Activated CD4-positive, alpha-beta T cell treated with anti-CD3 and anti-CD28 coated beads, Interleukin-2, amount 10 ng/mL, durations not matched to agents 7 days and 5 days (primary cell): ENCODE measurements at places on chromosomes 12 and 14. TPM values are rescaled to one million over a fixed set of nuclear protein-coding genes. Genes with fewer than 3 reads are reported as not detected.
A peak's percentile ranks its signal among the peaks of the same experiment; 100 is the strongest.

The SMIM41 gene
- not detected for total RNA-seq

The PIANP gene
- total RNA-seq = not detected

The TPH2 gene
- total RNA-seq = not detected

The SVOP gene
- total RNA-seq = not detected

The LTBP2 gene
- 0.05 TPM for total RNA-seq

The ASCL1 gene
- not detected for total RNA-seq

The IAPP gene
- total RNA-seq = not detected

The KERA gene
- not detected for total RNA-seq

DNA sequence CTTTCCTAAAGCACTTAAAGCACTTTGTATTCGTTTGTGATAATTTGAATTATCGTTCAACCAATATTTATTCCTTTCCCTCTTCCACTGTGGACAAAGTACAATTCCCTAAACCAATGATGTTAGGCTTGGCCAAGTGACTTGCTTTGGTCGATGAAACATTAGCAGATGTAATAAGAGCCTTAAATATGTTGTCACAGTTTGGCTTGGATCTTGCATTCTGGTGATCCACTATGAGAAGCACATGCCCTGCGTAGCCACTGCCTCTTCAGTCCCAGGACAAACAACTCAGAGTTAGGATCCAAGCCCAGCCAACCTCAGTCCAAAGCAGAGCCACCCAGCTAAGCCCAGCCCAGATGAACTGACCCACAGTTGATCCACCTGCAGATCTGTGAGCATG is 8.4 kb upstream of the C12orf75 start:
- H3K27ac ChIP-seq = no peak overlapping the region
- peaks cover 2% of the 10 kb centered on the region for H3K36me3 ChIP-seq
- H3K4me3 ChIP-seq = no peak overlapping the region

DNA sequence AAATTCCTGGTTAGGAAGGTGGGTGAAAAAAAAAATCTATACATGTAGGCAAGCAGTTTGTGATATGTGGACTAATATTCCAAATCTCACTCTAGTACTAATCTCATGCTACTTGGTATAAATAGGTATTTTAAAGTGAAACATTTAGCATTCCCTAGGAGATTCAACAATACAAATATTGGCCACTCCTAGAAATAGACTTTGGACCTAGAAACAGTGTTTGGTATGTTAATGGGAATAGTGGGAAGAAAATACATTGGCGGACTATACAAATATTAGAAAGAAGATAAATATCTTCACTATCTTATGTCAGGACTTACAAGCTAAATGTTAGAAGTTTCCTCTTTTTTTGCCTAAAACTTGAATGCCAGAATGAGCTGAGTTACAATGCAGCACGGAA is 28.2 kb downstream of the HIGD1C start:
- no peaks in the 10 kb centered on the region for H3K27me3 ChIP-seq
- peak overlapping the region; percentile 52 for H3K27ac ChIP-seq
- no peak overlapping the region for H3K4me3 ChIP-seq
- peaks cover 29% of the 10 kb centered on the region for H3K36me3 ChIP-seq
- DNase-seq = no peak

- peaks cover 8% of the 10 kb centered on the region for H3K4me1 ChIP-seq
- H3K4me3 ChIP-seq = no peak overlapping the region
- H3K36me3 ChIP-seq = peaks cover 2% of the 10 kb centered on the region
- H3K27ac ChIP-seq = no peak overlapping the region
- DNase-seq = no peak
- H3K27me3 ChIP-seq = peaks cover 7% of the 10 kb centered on the region
Observed at GRCh38 chr12:4250691-4251090, 22.9 kb upstream of the CCND2 start.

DNA sequence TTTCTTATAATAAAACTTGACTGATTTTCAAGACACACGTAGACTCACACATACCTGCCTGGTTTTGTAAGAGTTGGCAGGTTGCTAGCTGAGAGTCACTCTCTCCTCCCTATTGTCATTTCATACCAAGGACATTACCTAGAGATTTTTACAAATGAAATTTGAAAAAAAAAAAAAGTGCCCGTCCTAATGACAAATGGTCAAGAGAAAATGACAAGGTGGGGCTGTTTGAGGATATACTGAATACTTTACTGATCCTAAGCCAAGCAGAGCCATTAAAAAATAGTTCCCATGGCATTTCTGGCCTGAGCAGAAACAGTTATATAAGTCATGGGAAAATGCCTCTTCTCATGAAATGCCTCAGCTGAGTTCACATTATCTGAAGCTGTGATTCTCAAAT is 150.2 kb downstream of the DYRK2 start:
- H3K4me1 ChIP-seq = peaks cover 10% of the 10 kb centered on the region
- no peaks in the 10 kb centered on the region for H3K36me3 ChIP-seq
- DNase-seq = no peak
- H3K4me3 ChIP-seq = no peak overlapping the region

GRCh38 chr14:78836777-78837176 is 666.6 kb downstream of the NRXN3 start:
- H3K27me3 ChIP-seq = no peaks in the 10 kb centered on the region
- peak; percentile 25 for DNase-seq
- H3K27ac ChIP-seq = no peak overlapping the region
- no peak overlapping the region for H3K4me3 ChIP-seq
- no peaks in the 10 kb centered on the region for H3K36me3 ChIP-seq

DNA sequence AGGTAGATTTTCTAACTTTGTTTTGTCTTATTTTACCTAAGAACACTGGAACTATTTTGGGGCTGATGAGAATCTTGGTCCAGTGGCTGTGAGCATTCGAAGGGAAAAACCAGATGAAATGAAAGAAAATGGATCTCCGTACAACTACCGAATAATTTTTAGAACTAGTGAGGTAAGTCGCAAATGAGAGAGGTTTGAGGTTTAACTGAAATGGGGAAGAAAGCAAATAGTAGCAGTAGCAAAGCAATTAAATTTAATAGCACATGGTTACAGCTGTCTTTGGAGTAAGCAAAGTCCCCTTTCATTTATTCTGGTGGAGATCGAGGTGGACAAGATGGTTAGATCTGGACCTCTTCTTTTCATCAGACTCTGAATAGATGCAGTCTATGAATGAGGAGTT is 313.5 kb upstream of the RGS6 start:
- DNase-seq = no peak
- no peak overlapping the region for H3K4me3 ChIP-seq
- H3K27me3 ChIP-seq = no peaks in the 10 kb centered on the region

- no peak overlapping the region for H3K27ac ChIP-seq
- no peaks in the 10 kb centered on the region for H3K27me3 ChIP-seq
- H3K4me1 ChIP-seq = no peaks in the 10 kb centered on the region
- H3K36me3 ChIP-seq = no peaks in the 10 kb centered on the region
Observed at GRCh38 chr14:56659964-56660551, 80.5 kb downstream of the TMEM260 start.

- H3K4me3 ChIP-seq = no peak overlapping the region
- no peak for DNase-seq
- H3K27ac ChIP-seq = no peak overlapping the region
- no peaks in the 10 kb centered on the region for H3K36me3 ChIP-seq
Observed at GRCh38 chr14:72630374-72630773, 263.5 kb downstream of the DPF3 start.
